ENCODE measurements at places on chromosomes 13 and 19. TPM values are rescaled to one million over a fixed set of nuclear protein-coding genes. Genes with fewer than 3 reads are reported as not detected.

Gene DNAAF3
- total RNA-seq = 0.65 TPM

DNA sequence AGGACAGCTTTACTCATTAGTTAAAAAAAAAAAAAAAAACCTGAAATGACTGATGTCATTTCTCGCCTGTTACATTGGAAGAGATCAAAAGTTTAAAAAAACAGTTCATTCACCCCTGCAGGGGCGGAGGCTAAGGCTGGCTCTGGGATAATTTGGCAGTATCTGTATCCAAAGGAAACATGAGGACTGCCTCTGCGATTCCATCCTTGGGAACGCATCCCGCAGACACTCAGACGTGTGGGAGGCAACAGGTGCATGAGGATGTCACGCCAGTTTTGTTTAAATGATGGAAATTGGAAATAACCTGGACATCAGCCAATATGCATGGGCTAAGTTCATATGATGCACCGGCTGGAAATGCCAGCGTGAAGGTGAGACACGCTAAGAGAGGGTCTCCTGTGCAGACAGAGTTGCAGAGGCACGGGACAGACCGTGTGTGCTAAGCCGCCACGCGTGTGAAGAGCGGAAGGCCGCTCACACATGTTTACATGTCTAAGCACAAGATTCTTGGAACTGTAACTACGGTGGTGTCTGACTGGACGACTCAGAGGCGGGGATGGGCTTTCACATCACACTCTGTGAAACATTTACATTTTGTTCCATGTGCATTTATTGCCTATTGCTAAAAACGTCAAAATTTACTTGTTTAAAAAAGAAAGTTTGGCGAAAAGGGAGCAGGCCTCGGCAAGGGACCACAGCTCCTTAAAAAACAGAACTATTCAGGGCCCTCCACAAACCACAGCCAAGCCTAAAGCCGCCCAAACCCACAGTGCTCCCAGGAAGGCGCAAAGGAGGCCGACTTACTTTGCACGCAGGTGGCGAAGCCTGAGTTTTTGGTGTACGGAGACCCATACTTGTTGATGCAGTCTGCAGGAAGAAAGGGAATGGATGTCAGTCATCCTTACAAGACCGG, 17.9 kb downstream of the GAS6 start:
- peak; percentile 20 for DNase-seq

DNA sequence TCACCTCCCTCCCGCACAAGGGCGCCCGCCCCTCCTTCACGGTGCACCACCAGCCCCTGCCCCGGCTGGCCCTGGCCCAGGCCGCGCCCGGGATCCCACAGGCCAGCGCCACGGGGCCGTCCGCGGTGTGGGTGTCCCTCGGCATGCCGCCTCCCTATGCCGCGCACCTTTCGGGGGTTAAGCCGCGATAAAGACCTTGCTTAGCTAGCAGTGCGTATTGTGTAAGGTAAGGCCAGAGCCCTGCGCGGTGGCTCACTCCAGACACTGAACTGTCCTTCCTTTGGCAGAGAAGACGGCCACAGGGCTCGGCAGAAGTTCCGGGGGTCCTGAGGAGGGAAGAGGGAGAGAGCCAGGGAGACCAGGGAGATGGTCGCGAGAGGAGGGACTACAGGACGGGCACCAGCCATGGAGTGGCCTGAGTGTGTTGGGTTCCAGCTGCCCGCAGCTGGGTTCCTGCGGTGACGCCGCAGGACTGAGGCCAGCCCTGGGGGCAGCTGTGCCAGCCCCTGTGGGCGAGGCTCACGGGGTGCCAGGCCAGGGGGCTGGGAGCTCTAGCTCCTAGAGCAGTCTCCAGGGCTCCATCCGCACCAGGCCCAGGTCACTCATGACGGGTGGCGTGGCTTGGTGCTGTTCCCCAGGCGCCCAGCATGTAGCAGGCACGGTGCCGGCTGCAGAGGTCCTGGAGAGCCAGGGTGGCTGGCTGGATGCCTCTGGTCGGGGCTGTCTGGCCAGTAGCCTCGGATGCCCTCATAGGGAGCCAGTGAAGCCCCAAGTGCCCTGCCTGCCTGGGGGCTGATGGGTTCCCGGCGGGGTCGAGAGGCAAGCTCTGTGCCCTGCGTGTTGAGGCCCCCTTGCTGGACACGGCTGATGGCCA, 7.7 kb downstream of the PLEKHJ1 start:
- DNase-seq = no peak

Gene ZNF773
- 15.7 TPM for total RNA-seq

DNA sequence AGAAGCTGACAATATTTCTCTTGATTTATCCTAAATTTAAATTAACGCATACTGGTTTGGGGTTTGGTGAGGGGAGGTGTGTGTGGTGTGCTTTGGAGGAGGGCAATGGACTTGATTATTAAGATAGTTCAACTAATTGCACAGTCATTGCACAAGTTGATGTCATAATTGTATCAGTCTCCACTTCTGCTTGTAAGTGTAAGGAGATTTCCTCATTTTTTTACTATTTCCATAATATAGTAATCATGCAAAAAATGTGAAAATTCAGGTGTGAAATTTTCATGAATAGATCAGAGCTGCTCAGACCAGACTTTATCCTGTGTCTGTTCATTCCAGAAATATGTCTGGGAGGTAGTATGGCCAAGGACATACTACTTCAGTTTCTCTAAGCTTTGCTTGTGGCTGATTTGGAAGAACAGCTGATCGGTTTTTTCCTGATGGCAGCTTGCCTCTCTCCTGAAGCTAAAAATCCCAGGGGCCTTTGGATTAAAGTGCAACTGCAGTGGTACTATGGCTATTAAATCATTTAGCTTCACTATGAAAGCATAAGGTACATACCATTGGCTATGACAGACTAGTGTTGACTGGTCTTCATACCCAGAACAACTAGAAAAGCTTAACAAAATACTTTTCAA, 201.8 kb upstream of the MIR17HG start:
- no peak for DNase-seq

DNA sequence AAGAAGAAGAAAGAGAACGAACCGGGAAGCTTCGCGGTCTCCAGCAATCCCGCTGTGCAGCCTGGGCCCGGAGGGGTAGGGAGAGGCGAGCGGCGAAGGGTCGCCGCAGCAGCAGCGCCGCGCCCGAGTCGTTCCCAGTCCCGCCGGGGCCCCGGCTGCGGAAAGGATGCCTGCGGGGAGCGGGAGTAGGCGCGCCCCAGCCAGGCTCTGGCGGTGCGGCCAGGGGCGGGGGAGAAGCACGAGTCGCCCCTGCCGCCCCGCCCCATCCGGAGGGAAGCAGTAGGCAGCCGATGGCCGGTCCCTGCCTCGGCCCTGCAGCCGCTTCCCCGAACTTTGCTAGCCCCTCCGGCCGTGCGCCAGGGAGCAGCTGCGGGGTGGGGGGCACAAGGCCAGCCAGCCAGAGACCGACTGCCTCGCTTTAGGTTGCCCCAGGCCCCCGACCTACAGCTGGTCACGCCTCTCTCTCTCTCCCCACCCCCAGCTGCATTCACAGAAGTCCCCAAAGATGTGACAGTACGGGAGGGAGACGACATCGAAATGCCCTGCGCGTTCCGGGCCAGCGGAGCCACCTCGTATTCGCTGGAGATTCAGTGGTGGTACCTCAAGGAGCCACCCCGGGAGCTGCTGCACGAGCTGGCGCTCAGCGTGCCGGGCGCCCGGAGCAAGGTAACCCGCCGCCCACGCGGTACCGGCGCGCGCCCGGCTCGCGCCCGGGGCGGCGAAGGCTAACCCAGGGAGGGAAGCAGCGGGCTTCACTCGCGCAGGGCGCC, 1.1 kb downstream of the VSTM2B start:
- DNase-seq = peak; percentile 49

DNA sequence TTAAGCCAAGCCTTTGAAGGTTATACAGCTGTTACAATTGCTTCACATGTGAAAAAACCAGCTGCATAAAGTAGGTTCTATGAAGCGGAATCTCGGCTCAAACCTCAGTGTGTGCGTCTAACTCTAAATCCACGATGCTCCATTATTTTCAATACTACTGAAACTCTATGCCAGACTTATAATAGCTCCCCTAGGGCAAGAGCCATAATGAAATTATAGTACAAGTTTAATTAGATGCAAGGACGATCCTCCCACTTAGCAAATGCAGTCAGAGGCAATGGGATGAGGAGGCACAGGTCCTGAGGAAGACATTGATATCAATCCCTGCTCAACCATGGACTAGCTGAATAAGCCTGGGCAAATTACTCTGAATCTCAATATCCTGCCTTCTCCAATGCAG, 31.1 kb downstream of the SLC7A1 start:
- no peak for DNase-seq

DNA sequence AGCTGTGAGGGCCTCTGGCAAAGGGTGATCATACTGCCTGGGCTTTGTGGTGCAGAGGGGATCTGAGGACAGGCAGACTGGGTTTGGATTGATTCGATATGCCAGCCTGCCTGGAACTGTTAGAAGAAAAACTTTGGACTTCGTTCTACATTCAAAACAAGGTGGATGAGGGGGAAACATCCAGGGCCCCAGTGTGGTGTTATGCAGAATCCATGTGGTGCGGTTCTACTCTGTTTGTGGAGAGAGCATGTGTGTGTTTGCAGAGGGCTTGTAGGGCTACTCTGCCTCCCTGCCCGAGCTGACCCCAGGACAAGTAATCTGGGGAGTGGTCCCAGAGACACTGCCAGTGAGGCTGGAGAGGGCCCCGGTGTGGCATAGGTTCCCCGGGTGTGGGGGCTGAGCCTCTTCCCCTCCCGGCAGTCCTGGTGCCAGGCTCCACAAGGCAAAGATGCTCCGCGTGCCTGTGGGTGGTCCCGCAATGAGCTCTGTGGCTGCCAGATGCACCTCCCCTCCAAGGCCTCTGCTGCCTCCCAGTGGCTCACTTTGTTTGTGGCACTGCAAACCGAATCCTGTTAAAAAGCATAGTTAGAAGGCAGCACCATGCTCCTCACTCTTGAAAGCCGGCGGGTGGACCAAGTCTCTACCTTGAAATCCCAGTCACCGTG, 22.3 kb upstream of the TFDP1 start:
- DNase-seq = peak; percentile 59

DNA sequence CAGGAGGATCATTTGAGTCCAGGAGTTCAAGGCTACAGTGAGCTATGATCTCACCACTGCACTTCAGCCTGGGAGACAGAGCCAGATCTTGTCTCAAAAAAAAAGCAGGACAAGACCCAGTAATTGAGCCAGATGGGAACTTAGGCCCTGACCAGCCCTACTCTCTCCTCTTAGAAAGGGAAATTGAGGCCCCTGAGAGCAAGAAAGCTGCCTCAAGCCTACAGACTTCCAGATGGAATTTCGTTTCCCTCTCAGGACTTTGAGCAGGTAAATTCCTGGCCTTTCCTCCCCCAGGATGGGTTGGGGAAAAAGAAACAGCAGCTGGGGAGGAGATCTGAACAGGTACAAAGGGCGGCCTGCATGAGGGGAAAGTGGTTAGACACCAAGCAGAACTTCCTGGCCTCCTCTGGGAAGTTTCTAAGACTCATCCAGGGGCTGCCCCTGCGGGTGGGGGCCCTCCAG, 3.6 kb upstream of the BCL3 start:
- DNase-seq = no peak

DNA sequence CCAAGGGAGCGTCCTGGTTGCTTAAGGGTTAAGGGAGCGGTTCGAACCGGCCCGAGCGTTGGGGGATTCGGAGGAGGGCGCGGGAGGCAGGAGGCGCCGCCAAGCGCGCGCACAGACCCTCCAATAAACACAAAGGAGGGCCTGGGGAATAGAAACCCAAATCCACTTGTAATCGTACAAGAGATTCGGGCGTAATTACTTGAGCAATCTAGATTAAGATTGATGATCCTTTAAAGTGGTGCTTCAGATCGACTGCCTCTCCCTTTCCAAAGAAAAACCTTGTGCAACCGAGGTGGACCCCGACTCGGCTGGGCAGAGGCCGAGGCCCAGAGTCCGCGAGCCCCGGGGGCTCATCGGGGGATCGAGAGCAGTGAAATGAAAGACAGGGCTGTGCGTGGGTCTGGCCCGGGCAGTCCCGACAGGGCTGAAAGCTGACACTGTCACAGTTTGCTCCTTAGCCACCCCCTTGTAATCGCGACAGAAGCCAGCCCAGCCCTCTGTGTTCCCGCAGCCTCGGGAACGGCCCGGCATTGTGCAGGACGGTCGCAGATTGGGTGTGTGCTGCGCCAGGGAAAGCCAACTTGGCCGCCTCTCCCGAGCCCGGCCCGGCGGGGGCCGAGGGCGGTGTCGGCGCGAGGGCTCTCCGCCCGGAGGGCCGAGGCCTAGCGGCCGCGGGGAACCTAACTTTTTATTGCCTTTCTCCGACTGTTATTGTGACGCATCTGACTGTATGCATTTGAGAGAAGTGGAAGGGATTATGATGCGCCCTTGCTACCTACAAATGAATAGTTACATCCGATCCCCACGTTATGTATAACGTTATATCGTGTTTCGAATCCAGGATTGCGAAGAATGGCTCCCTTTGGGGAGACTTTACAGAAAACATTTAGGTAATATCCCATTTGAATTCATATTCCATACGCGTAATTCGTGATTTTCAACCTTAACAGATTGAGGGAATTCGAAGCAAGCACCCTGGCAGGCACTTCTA, 5.5 kb downstream of the MAB21L1 start:
- peak; percentile 37 for DNase-seq

Gene ZNF439
- 16.8 TPM for total RNA-seq

Gene PGLYRP2
- 0.19 TPM for total RNA-seq

DNA sequence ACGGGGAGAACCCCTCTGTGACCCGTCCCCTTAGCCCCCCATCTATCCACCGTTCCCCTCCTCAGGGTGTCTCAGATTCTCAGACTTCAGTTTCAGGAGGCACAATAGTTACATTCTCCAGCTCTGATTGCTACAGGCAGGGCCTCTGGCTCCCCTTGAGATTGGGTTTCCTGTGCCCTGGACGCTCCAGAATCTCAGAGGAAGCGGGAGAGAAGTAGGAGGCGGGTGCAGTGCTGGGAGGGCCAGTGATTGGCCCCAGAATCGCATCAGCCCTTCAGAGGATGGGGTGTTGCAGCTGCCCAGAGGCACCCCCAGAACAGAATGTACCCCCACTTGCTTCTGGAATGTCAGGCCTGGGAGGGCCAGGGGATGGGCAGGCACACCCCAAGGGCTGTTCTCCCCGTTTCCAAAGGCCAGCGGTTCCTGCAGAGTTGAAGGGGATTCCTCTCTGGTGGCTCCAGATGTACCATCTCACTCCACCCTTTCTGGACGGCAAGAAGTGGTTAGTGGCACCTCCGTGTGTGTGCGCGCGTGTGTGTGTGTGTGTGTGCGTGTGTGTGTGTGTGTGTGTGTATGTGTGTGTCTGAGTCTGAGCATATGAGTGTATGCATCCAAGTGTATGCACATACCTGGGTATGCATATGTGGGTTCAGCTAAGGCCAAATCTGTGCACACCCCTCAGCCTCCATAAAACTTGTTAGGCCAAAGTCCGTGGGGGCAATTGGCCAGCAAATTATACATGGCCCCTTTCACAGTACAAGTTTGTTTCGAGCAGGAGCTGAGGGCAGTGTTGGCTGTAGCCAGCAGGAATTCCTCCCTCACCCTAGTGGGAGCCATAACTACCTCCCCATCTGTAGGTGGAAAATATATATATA, 35.5 kb downstream of the LYL1 start:
- no peak for DNase-seq
